ENCODE measurements at places on chromosomes 11 and 22.

DNA sequence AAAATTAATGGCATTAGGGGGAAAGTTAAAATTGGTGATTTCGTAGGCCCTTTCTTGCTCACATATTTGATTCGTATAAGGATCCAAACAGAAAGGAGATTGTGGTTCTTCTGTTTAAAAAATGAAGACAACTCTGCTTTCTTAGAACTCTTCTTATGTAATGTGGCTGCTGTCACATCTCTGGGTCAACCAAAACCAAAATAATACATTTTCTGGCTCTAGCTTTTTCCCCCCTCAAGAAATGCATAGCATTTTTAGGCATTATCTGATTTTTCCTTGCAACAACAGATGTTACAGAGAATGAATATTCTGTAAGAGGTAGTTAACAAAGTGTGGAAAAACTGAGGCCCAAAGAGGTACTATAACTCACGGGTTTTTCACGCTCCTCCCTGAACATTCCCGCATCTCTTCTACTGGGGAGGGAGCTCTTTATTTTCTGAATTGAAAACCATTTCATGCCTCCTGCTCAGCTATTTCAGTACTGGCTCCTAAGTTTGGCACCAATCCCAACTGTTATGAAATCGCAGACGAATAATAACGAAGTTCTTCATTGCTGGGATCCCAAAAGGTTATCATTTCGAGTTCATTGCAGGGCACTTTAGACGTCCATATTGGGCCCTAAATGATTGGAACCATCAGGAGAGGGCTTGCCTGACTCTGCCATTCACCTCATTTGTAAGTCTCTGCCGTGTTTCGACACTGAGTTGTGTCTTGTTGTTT, 17.1 kb downstream of the GRAP2 start:
- no peak for DNase-seq

DNA sequence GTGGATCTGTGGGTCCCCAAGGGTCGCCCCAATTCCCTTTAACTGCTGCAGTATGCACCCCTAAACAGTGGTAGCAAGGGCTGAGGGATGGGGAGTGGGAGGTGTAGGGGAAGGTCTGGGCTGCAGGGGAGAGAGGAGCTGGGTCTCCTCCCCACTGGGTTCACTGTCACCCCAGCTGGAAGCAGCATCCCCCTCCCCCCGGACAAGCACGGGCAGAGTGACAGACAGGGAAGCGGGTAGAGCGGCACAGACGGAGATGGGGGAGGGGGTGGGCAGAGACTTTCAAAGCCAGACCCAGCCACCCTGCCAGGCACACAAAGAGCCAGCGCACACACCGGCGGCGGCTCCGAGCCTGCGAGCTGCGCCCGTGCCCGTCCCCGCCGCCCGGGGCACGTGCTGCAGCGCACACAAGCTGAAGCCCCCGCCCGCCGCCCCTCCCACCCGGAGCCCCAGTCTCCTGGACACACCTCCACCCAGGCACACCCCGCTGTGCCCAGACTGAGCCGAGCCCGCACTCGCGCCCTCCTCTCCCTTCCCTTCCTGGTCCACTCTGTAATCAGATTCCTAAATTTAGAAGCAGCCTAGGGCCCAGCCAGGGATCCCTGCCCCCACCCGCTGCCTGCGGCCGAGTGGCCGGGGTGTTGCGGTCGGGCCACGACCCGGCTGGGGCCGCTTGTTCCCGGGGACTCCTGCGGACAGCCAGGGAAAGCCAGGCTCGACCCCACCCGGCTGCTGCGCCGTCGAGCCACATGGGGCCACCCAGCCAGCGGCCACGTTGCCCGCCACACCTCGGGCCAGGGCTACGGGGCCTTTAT, 935 bp upstream of the RCOR2 start:
- peak; percentile 90 for DNase-seq

DNA sequence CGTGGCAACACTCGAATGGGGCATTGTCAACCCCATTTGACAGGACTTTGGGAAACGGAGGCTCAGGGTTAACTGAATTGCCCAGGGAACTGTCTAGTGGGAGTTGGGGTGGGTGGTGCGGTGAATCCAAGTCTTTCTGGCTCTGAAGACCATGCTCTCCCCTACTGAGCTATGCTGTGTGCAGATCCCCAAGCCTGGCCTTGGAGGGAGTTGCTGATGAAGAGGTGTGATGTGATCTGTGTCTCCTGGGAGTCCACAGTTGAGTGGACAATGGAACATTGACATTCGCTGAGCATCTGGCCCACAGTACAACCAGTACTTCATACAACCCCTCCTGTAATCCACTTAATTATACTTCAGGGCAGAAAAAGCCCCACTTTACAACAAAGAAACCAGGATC, 172.2 kb downstream of the ST3GAL4 start:
- DNase-seq, result no peak

GRCh38 chr11:57163160-57163868, 18.4 kb upstream of the LRRC55 start:
- DNase-seq, result no peak

GRCh38 chr11:57881647-57882046, 120.0 kb downstream of the CTNND1 start:
- no peak for DNase-seq

DNA sequence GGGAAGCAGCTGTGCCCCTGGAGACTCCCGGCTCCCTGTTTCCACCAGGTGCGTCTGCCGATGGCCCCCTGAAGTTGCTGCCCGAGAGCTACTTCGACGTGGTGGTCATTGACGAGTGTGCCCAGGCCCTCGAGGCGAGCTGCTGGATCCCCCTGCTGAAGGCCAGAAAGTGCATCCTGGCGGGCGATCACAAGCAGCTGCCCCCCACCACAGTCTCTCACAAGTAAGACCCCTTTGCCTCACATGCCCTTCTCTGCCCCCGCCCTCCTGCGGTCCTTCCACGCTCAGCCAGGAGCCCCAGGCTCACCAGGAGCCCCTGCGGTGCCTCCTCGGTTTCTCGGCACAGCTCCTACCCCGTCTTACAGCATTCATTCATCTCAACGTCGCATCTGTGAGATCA, 25.4 kb downstream of the IGHMBP2 start:
- no peak for DNase-seq

DNA sequence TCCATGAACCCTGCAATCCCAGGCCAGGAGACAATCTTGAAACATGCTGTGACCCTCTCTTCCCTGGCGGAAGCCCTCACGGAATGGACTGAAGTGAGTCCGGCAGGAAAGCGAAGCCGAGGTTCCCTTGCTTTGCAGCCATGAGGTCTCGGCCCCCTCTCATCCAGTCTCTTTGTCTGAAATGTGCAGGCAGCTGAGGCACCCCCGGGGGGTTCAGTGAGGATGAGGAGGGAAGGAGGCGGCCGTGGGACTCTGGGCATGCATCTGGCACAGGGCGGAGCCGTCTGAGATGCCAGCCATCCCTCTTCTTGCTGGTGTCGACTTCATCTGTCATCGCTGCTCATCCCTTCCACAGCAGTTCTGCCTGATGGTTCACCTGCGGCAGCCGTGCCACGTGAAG, 1485.7 kb downstream of the BRD1 start:
- no peak for DNase-seq

DNA sequence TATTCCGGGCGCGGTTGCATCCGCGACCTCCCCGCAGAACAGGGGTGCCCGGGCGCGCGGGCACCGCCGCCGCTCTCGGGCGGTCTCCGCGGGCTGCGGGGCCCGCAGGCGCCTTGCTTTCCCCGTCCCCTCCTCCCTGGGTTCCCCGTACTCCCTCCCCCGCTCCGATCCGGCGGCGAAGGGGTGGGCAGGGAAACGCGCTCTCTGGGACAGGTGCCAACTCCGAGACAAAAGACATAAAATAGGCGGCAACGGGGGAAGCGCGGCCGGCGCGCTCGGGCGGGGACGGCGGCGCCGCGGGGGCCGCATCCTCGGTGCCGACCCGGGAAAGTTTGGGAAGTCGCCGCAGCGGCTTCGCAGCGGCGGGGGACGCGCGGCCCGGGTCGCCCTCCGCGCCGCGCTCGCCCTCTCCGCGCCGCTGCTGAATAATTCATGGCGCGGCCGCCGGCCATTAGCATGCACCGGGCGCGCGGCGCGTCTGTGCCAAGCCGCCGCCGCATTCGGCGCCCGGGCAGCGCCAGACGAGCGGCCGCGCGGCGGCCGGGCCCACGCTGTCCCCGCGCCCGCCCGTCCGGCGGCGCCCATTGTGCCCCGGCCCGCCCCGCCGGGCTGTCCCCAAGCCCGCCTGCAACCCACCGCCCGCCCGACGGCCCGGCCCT, 78.7 kb upstream of the PPARA start:
- DNase-seq, result peak; percentile 94
